ENCODE measurements at places on chromosomes 5 and 9.

- DNase-seq, result no peak
Measured at GRCh38 chr5:154370119-154370518, 75.7 kb upstream of the SAP30L start.

- no peak for DNase-seq
Measured at GRCh38 chr5:124806373-124807077, 60.1 kb upstream of the ZNF608 start.

DNA sequence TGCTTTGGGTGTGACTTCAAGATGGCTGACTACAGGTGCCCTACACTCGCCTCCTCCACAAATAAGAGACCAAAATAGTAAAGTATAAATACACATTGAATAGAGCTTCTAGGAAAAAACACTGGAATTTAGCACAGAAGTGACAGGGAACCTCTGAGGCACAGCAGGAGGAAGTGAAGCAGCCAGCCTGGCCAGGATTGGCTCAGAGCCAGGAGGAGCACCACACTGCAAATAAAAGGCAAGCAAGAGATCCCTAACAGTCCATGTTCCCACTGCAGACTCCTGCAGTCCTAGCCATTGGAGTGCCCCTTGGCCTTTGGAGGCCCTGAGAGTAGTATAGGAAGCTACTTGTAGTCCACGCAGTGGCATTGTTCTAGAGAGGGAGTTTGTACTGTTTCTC, 186.7 kb upstream of the TLX3 start:
- DNase-seq, result no peak

- no peak for DNase-seq
Measured at GRCh38 chr9:89137542-89138462, 40.8 kb downstream of the SHC3 start.

- DNase-seq, result no peak
Measured at GRCh38 chr5:111454776-111455175, 57.6 kb downstream of the STARD4 start.

- DNase-seq, result no peak
Measured at GRCh38 chr5:149913436-149914419, 30.9 kb downstream of the PDE6A start.

- DNase-seq, result no peak
Measured at GRCh38 chr5:81288021-81288433, 13.4 kb upstream of the ZCCHC9 start.

DNA sequence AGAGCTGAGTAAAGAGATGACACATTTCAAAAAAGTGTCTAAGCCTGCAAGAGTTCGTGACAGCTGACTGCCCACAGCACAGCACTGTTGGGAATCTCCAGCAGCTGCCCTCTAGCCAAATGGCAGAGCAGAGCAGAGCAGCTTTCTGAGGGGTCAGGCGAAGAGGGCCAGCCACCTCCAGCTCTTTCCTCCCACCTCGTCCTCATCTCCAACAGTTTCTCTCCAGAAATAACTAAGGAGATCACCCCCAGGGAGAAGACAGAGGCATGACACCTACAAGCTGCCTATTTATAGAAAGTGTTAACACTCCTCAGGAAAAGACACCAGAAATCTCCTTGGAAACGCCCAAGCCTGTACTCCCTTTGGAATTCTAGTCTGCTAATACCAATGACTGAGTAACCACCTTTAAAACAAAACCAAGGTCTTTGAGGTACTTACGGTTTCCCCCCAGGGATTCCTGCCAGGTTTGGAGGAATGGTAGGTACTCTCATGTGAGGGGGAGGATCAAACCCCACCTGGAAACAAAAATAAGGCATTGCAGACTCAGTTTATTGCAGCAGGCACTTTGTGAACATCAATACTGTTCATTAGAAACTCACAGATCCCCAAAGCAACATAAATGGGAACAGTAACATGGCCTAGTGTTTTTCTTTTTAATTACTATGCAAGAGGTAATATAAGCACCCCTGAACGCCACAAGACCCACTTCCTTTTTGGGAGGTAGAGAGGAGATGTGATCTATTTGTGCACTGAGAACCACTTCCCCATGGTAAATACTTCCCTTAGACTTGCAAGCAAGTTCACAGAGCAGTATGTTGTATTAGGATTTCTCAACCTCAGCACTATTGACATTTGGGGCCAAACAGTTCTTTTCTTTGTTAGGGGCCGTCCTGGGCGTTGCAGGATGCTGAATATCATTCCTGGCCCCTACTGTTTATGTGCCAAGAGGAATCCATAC, 79.3 kb downstream of the TLE1 start:
- no peak for DNase-seq

- DNase-seq, result no peak
Measured at GRCh38 chr5:90930756-90931431, 372.3 kb downstream of the ADGRV1 start.

DNA sequence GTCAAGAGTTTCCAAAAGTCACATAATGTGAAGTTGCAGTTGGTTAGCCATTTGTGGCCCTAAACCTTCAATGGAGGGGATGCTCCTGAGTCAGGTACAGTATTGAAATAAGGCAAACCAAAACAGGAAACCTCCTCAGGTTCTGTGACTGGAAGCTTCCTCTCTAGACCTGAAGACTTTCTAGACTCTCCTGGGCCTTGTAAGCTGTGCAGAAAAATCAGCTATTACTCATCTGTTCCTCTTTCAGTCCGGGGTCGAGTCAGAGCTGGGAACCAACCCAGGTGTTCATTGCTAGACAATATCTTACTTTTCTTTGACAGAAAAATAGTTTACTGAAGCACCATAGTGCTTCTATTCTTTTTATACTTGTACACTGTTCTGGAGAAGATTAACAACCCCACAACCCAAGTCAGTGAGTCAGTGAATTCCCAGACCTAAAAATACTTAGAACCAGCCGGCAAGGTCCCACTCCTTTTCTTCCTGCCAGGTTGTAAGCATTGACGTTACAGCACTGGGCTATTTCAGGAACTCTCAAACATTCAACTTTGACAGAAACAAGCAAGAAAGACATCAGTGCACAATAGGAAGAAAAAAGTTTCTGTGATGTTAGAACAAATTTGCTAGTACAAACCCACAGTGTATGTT, 47.3 kb downstream of the FSTL4 start:
- no peak for DNase-seq

- no peak for DNase-seq
Measured at GRCh38 chr9:89864731-89865130, 259.9 kb downstream of the GADD45G start.

DNA sequence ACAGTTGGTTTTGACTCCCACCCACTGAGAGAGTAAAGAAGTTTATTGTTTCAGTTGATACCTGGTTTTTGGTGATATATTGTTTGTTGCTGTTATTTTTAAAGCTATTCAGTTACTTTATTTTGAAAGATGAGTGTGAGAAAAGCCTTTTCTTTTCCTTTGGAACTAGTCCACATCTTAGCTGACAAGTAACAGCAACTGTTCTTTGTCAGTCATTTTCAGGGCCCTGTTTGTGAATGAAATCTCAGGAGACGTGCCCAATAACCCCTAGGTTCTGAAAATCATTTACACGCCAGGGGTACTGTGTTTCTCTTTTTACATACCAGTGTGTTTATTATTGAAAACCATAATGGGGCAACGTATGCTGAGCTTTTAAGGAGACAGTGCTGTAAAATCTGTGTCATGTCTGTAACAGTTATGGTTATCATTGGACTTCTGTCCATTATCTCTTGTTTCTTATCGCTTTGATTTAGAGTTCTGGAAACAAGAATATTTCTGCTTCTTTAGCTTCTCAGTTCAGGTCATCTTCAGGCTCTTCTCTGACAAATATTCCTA, 75.0 kb downstream of the LIX1 start:
- no peak for DNase-seq

- no peak for DNase-seq
Measured at GRCh38 chr9:92917176-92917800, 30.0 kb upstream of the FGD3 start.

- no peak for DNase-seq
Measured at GRCh38 chr5:59061377-59061776, 478.5 kb downstream of the RAB3C start.

GRCh38 chr9:16828340-16829281, 41.9 kb downstream of the BNC2 start:
- DNase-seq, result no peak

DNA sequence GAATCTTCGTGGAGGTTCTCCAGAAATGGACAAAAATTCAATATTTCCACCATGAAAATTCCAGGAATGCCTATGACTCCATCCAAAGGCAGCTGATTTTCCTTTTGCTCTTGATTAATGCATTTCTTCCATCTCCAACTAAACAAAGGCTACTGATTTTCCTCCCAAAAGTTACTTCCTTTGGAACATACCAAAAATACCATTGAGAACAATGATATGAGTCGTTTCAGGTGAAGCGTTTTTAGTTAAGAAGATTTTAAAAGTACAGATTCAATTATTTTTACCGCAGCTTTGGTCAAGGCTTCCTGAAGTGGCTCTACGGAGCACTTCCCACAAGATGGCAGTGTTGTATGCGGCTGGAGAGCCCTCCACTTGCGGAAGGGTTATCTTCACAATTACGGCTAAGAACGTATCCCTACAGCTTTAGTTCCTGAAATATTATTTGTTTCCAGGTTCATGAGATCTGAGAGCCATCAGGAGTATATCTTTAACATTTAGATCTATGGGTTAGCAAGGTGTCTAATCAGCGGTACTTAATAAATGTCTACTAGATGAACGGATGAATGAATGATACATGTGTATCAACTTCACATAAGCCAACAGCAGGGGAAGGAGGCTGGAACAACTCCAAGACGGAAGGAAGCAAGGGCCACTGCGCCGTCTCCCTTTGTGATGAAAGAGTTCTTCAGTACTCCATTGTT, 35.9 kb upstream of the ARSB start:
- DNase-seq, result peak; percentile 4

DNA sequence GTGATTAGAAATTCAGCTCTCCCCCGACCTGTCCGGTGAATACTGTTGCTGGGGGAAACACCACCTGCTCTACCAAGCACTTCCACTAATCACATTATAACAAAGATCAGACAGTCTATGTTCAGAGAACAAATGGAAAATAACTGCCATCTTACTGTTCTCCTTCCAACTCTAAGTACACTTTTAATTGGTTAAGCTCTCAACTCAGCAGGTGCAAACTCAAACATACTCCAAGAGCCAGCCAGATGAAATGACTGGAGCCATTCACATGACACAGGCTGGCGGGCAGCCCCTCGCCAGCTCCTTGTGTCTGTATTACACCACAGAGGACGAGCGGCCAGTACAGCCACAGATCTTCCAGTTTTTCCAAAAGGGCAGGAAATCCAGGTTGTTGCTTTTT, 16.1 kb downstream of the LIFR start:
- DNase-seq, result no peak

DNA sequence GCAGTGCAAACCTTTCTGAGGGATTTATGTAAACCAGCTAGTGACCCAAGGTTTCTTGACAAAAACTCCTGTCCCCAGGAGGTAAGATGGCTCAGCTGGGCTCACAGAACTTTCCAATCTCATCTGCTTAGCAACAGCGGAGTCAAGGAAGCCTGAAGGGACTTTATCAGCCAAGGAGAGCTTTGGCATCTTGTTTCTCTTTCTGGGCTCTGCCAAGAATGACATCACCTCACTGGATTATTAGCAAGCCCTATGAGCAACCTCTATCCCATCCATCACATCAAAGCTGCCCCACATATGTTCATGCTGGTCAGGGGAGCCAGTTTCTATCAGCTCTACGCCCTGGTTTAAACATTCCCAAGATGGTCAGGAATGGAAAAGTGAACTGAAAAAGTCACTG, 461.3 kb downstream of the ENC1 start:
- DNase-seq, result no peak

DNA sequence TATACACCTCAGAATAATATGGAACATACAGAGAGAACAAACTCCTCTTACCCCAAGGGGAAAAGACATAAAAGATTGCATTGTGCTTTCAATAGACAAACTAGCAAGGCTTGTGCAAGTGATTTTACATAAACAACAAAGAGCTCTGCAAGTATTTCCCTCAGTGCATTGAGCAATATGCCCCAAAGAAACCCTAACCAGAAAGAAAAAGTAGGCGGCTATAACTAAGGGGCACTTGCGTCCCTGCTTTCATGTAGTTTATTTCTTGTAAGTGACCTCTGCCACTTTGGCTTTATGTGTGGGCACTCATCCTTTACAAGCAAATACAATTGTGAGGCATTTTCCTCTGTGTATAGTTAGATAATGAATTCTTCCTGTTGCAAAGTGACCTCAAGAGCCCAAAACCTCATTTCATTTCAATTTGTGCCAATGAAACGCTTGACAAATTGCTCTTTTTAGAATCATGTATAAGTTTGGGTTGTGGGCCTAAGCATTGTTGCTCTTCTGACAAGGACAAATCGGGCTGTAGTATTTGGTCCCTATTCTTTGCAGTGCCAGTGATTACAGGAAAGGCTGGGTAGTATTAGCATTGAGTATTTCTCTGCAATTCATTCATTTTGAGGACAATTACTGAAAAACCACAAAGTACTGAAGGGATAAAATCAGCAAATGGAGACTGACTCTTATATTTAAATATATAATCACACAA, 282.2 kb downstream of the DTWD2 start:
- DNase-seq, result no peak

GRCh38 chr9:107782381-107782780, 292.8 kb upstream of the KLF4 start:
- DNase-seq, result no peak

- DNase-seq, result no peak
Measured at GRCh38 chr5:73495772-73496335, 2.4 kb upstream of the BTF3 start.

GRCh38 chr5:91130759-91131158, 252.4 kb downstream of the ARRDC3 start:
- DNase-seq, result no peak

- DNase-seq, result no peak
Measured at GRCh38 chr5:119218830-119219782, 136.7 kb upstream of the TNFAIP8 start.

All from stimulated activated CD8-positive, alpha-beta memory T cell treated with anti-CD3 and anti-CD28 coated beads, Interleukin-2, amount 100 ng/mL, for 1 hour (primary cell).